Cortex of kidney (tissue), 1 donor: ENCODE measurements at places on chromosomes 4 and X.

DNA sequence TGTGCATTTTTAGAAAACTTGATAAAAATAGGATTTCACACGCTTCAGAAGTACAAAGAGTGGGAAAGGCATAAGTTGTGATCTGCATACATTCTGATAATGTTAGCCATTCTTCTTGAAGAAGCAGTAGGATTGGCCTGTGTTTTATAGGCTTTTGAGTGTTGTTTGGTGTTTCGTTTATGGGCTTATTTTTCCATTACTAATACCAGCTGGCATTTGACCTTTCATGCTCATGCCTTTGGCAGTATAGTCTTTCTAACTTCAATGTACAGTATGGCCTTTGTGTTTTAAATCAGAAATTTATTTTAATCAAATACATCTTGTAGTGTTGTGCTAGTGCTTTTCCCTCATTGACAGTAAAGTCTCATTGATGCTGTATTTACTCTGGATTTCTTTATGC lies 51.5 kb upstream of the SLC4A4 start:
- no peak for DNase-seq

- no peak for DNase-seq
Observed at GRCh38 chrX:155086961-155087735, 15.8 kb downstream of the BRCC3 start.

DNA sequence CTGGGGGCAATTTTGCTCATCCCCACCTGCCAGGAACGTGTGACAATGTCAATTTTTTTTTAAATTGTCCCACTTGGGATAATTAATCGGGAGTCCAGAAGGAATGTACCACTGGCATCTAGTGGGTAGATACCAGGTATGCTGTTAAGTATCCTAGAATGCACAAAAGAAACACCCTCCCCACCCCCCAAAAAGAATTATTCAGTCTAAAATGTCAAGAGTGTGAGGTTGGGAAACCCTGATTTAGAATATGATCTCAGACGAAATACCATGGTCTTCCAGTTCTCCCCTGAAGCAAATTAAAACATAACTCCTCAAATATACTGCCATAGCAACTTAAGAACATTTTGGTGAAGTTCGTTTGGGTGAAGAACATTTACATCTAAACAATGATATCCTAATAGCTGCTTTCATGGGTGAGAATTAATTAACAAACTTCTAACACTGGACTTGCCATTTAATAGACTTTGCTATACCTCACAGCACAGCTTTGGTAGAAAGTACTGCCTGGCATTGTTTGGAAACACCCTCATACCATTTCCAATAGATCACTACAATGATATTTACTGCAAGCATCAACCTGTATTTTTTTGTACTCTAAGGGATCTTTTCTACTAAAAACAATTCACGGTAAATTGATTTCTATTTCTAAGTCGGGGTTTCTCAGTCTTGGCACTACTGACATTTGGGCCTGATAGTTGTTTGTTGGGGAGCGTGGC lies 36.5 kb downstream of the SH3RF1 start:
- no peak for DNase-seq

DNA sequence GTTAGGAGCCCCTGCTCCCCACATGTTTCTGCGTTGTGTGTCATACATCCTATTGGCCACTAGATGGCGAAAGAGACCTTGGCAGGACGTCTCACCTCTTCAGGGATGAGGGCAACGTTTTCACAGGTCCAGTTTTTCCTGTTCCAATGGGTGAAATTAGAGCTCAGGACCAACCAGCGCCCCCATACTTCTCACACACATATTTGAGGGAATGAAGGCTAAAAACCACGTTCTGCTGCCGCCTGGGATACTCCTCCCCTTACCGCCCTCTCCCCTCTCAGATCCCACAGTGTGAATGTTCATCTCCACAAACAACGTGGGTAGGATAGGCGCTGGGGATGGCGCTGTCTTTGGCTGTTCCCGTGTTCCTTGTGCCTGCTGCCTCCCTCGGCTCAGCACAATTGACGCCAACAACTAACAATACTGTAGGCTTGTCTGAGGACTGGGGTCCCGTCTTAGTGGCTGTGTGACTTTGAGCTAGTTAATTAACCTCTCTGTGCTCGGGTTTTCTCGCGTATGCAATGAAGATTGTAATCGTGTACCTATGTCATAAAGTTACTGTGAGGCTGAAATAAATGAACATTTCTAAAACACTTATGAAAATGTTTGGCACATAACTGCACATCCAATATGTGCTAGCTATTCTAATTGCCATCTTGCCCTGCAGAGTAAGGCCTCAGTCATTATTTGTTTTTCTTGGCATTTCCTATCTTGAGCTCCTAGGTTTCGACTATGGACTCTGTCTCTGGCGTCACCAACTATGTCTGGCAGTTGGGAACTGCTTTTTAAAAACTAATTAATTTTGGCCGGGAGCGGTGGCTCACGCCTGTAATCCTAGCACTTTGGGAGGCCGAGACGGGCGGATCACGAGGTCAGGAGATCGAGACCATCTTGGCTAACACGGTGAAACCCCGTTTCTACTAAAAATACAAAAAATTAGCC lies 181.3 kb upstream of the STK26 start:
- DNase-seq: no peak

DNA sequence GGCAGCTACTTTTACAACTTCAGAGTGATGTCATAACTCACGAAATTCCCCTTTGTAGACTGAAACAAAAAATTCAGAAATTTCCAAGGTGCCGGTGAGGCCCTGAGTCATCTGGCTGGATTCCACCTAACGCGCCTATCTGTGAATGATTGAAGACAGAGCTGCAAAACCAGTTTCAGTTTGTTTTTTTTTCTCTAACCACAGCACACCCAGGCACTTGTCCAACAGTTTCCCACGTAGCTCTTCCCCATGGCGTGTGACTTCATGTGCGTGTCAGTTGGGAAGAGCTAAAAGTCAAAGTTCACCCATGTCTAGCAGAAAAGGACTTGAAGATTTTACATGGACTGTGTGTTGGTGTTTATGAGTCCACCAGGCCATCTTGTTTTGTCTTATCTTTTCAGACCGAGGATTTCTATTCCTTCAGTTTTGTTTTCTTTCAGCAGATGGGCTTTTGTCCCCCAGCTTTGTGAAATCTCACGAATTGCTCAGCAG lies 16.4 kb downstream of the TCEANC start:
- no peak for DNase-seq
